ENCODE measurements at places on chromosomes 12 and 14.

GRCh38 chr12:46133751-46134150 lies 135.1 kb downstream of the SLC38A1 start:
- DNase-seq: no peak

DNA sequence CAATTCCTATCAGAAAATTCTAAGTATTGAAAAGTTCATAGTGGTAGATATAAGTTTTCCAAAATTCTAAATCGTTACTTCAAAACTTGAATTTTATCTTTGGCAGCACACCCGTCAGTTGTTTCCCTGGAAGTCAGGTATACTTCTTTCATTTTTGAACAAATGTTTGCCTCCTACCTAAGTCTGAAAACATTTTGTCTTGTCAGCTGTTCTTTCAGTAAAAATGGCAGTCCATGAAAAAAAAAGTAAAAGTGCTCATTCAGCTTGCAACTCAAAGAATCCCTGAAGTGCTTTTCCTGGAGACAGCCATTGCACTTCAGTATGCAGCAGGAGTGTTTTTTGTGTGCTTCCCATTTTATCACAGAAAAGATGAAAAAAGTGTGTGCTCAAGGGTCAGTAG lies 130.1 kb upstream of the NEDD1 start:
- no peak for DNase-seq

DNA sequence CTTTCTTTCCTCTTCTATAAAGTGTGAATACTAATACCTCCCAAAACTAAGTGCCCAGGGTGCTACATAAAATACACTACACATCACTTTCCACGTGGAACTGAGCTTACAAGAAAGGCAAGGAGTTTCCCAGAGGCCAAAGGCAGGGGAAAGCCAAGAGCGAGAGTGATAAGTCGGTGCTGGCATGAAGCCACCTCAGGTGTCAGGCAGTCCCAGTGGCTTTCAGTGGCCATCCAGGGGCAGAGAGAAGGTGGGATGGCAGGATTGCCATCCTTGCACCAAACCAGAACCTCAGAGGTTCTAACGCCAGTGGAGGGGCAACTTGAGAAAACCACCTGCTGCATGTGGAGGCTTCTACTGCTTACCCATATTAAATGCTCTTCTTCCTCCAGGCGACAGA lies 79.7 kb upstream of the DIO3 start:
- DNase-seq: no peak

- no peak for DNase-seq
Observed at GRCh38 chr12:43277651-43278540, 274.1 kb downstream of the ADAMTS20 start.

DNA sequence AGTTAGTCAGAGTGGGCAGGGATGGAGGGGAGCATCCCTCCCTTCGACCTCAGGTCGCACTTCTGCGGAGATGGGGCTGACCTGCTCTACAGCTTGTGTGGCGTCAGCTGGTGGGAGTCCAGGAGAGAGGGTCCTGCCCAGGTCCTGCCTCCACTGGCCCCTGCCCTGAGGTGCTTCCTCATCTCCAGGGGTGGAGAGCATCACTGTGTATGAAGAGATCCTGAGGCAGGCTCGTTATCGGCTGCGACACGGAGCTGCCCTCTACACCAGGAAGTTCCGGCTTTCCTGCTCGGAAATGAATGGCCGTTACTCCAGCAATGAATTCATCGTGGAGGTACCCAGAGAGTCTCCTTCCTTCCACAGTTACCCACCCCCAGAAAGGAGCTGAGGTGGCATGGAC lies 20.2 kb downstream of the CLSTN3 start:
- no peak for DNase-seq

DNA sequence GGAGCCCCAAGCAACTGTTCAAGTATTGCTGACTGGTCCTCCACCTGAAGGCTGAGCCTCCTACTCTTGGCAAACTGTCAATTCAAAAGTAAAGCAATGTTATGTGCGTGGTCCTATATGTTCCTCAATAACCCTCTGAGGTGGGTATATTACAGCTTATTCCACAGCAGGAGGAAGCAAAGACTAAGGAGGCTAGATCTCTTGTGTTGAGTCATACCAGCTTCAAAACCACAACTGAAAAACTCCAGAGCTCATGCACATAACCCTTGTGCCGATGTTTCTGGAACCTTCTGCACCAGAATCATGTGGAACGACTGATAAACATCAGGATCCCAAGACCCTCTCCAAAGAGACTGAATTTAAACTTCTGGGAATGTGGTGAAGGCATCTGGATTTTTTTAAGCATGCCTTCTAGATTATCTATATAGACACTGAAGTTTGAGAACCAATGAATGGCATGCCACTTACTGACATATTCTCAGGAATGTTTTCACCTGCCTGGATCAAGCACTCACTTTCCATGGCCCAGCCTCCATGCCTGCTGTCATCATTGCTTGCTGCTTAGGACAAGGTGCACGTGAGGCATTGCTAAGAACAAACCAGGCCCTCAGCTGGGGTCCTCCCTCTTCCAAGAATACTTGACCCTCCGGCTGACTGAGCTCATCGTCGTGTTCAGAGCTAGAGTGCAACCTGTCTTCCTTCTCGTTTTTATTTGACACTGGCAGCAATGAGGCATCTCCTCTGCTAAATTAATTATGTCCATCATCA lies 194.7 kb downstream of the BCL11B start:
- DNase-seq: no peak

GRCh38 chr12:24045816-24046257 lies 96.4 kb upstream of the SOX5 start:
- peak; percentile 90 for DNase-seq

- DNase-seq: no peak
Observed at GRCh38 chr12:115351514-115352077, 667.6 kb upstream of the TBX3 start.

DNA sequence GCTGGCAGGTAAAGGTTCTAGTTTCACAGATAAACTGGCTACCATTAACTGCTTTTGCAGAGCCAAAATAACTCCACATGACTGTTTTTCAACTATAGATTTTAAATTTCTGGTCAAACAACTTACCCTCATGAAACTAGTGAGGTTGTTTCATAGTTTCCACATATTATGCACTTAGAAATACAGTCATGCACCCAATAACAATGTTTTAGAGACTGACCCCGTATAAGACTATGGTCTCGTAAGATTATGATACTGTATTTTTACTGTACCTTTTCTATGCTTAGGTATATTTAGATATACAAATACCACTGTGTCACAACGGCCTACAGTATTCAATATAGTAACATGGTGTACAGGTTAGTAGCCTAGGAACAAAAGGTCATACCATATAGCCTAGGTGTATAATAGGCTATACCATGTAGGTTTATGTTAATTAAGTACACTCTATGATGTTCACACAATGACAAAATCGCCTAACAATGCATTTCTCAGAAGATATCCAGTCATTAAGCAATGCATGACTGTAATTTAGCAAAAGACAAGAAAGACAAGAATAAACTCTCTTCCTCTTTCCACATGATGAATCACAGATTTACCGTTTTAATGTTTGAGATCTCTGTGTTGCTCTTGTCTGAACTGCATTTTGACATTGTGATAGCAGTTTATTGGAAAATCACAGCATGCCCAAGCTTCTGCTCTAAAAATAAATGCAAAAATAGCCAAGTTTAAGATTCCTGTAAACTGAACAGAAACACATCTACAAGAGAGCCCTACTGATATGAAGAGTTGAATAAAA lies 17.1 kb downstream of the DICER1 start:
- no peak for DNase-seq

GRCh38 chr12:123107926-123108681 lies 42.8 kb downstream of the PITPNM2 start:
- DNase-seq: no peak

- DNase-seq: no peak
Observed at GRCh38 chr12:69991690-69992288, 166.8 kb downstream of the MYRFL start.

DNA sequence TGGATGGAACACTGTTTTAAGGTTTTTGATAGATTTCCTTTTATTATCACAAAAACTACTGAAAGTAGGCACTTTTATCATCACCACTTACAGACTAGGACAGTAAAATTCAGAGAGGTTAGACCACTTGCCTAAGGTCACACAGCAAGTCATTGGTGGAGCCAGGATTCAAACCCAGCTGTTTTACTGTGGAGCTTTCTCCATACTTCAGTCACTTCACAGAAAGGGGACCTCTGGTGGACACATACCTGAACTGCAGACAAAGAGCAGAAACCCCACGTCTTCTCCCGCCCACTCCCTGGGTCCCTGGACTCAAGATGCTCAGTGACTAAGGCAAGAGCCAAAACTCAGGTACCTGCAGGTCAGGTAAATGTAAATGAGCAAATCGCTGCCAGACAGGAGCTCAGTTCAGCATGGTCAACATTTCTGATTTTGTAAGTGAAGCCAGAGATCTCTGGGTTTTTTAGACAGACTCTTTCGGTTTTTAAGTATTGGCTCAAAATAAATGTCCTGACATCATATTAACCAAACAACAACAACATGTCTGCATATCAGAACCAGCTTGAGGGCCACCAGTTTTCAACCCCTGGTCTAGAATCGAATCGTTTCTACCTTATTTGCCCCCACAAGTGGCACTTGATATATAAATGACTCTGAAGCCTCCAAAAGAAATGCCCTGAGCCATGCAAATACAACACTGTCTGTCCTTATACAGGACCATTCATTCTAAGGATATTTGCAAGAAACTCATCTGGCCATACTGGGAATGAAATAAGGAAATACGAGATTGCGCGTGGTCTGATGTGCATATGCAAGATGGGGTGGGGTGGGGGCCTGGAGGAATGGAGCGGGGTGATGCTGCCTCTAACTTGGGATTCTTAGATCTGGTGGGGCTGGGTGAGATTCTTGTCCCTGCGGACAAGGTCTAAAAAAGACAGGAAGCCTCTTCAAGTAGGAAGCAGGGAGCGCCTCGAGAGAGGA lies 110.9 kb downstream of the KSR2 start:
- DNase-seq: no peak
